NCI-H510A treated with DMSO at 0.1 percent for 48 hours (cell line): ENCODE measurements at places on chromosomes 2 and 18.

GRCh38 chr2:108541451-108541850 lies 7.2 kb downstream of the LIMS1 start:
- DNase-seq: no peak

DNA sequence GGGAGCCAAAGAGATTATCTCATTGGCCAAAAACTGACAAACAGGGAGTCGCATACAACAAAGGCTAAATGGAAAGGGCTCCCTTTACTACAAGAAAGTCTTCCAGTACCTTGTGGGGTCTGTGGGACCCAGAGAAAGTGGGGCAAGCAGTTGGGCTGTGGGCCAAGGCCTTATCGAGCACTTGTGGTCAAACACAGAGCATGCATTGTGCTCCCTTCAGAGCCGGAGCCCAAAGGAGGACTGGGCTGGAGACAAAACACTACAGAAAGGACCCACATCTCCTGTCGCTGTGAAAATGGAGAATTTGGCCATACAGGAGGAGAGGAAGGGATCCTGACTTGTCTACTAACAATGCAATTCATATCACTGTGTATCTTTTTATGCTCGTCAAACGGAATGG lies 37.1 kb upstream of the SLC1A4 start:
- no peak for DNase-seq

GRCh38 chr18:54043484-54044251 lies 180.8 kb downstream of the MBD2 start:
- no peak for DNase-seq

DNA sequence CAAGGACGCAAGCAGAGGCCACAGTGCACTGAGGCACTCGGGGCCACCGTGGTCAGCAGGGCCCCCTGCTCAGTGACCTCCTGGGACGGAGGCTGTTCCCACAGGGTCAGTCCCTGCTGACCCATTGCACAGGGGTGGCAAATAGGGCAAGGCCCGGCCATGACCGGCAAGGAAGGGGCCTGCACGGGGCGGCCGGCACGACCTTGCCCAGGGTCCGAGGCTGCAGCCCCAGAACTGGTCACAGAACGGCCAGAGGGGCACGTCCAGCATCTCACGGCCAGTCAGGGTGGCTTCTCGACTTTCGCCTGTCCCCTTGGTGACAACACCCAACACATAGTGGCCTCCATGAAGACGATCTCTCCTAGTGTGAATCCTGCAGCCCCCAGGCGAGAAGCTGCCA lies 27.6 kb upstream of the OTOS start:
- DNase-seq: no peak

DNA sequence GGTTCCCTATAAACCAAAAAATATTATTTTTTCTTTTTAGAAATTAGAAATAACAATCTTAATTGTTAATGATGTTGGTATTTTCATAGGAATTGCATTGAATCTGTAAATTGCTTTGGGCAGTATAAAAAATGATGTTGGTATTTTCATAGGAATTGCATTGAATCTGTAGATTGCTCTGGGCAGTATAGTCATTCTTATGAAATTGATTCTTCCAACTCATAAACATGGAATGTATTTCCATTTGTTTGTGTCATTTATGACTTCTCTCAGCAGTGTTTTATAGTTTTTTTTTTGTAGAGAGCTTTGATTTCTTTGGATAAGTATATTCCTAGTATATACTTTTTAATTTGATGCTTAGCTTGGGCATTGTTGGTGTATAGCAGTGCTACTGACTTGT lies 82.0 kb upstream of the NT5C1B start:
- DNase-seq: no peak

GRCh38 chr18:56423626-56424025 lies 214.8 kb downstream of the TXNL1 start:
- no peak for DNase-seq

- peak; percentile 5 for DNase-seq
These were observed 823.2 kb upstream of the ID2 start for GRCh38 chr2:7858624-7859023.

- DNase-seq: no peak
These were observed 134.5 kb upstream of the CTAGE1 start for GRCh38 chr18:22552254-22552653.

- no peak for DNase-seq
These were observed at the start of gene DIPK1C for GRCh38 chr18:74457043-74457724. Gene DIPK1C, minus strand, starts transcription at chr18:74457308. Its CDS starts 49 bp downstream, at chr18:74457259.

- DNase-seq: no peak
These were observed 87.1 kb downstream of the ZNF236 start for GRCh38 chr18:76909439-76909838.
